ENCODE measurements at places on chromosomes 7 and 10.
A peak's percentile ranks its signal among the peaks of the same experiment; 100 is the strongest.

DNA sequence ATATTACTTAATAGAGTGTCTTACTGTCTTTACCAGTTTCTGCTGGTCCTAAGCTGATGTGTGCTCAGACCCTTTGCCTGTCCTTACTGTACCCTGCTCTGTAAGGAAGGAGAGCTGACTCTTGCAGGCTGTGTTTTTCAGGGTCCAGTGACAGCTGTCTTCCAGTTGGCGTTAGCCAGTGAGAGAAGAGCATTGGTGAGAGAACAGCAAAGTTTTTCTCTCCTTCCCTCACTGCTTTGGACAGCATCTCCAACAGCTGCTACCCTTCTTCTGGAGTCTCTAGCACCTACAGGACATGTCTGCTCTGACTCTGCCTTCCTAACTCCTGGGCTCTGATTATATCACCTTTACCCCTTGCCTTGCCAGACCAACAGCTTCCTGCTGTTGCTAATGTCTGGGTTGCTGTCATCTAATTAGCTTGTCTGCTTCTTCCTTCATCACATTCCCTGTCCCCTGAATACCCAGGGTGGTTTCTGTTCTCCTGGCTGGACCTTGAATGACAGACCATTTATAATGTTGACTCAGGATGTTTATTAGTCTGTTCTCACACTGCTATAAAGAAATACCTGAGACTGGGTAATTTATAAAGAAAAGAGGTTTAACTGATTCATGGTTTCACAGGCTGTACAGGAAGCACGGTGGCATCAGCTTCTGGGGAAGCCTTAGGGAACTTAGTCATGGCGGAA is 23.5 kb upstream of the PANK1 start:
- no peaks in the 10 kb centered on the region for H3K27me3 ChIP-seq
- no peaks in the 10 kb centered on the region for H3K36me3 ChIP-seq
- no peak overlapping the region for H3K27ac ChIP-seq
- DNase-seq, result no peak
- H3K4me3 ChIP-seq, result no peak overlapping the region
- 0 out of 2 replicates have a peak, but pooled peaks cover 3% of the 10 kb centered on the region for H3K4me1 ChIP-seq

DNA sequence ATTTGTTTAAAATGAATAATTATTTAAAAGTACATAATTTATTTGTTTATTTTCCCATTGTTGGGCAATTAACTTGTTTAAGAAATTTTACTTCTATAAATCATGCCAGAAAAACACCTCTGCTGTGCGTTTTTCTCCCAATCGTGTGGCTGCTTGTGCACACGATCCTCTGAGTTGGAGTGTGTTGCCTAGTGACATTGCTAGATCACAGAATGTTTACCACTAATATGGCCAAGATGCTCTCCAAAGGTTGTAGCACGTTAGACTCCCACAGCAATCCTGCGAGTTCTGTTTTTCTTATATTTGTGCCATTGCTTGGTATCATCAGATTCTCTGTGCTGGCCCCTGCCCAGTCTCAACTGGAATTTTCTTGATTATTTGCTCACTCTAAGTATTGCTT is 207.1 kb upstream of the ADCY1 start:
- H3K4me1 ChIP-seq, result no peaks in the 10 kb centered on the region
- H3K27me3 ChIP-seq, result no peaks in the 10 kb centered on the region
- no peak overlapping the region for H3K27ac ChIP-seq
- no peak for DNase-seq
- no peak overlapping the region for H3K4me3 ChIP-seq

GRCh38 chr10:21030091-21030490 is 133.0 kb upstream of the NEBL start:
- no peak for DNase-seq
- no peak overlapping the region for H3K27ac ChIP-seq
- no peak overlapping the region for H3K4me3 ChIP-seq
- H3K4me1 ChIP-seq, result no peaks in the 10 kb centered on the region

- no peak overlapping the region for H3K27ac ChIP-seq
- H3K4me3 ChIP-seq, result no peak overlapping the region
- no peaks in the 10 kb centered on the region for H3K4me1 ChIP-seq
- no peak for DNase-seq
These were observed 96.7 kb downstream of the HTR5A start for GRCh38 chr7:155166673-155167370.

- DNase-seq, result no peak
- H3K4me3 ChIP-seq, result peak overlapping the region; percentile 100
- H3K4me1 ChIP-seq, result peaks cover 35% of the 10 kb centered on the region
- H3K27me3 ChIP-seq, result no peaks in the 10 kb centered on the region
- peak overlapping the region; percentile 97 for H3K27ac ChIP-seq
These were observed 597 bp downstream of the SND1 start for GRCh38 chr7:127652333-127653248.

- H3K36me3 ChIP-seq, result no peaks in the 10 kb centered on the region
- H3K4me3 ChIP-seq, result no peak overlapping the region
- no peak overlapping the region for H3K27ac ChIP-seq
These were observed 5.1 kb upstream of the PCBD1 start for GRCh38 chr10:70893227-70894006.

- no peak overlapping the region for H3K4me3 ChIP-seq
- peaks cover 24% of the 10 kb centered on the region for H3K4me1 ChIP-seq
- peaks cover 100% of the 10 kb centered on the region for H3K27me3 ChIP-seq
These were observed 1.1 kb upstream of the HOXA3 start for GRCh38 chr7:27153526-27153925.

- H3K27ac ChIP-seq, result no peak overlapping the region
- H3K4me3 ChIP-seq, result no peak overlapping the region
- peaks cover 2% of the 10 kb centered on the region for H3K4me1 ChIP-seq
- DNase-seq, result no peak
- H3K27me3 ChIP-seq, result no peaks in the 10 kb centered on the region
These were observed 200.5 kb upstream of the IMMP2L start for GRCh38 chr7:111762799-111763198.

DNA sequence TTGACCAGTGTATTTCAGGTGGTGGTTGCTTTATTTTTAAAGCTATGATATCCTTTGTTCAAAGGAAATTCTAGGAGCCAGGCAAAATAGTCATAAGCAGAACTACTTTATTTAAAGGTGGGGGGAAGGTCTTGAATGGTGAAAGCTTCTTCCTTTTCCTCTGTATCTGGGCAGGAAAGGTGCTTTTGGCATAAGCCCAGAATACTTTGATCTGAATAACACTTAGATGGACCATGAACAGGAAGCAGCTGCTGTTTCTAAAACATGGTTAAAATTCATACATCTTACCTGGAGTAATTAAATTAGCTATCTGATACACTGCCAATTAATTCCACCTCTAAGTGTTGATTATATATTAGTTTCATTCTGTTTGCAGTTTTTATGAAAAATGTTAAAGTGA is 13.3 kb downstream of the ZNF804B start:
- H3K36me3 ChIP-seq, result no peaks in the 10 kb centered on the region
- H3K4me1 ChIP-seq, result no peaks in the 10 kb centered on the region
- no peak overlapping the region for H3K4me3 ChIP-seq
- no peaks in the 10 kb centered on the region for H3K27me3 ChIP-seq
- no peak overlapping the region for H3K27ac ChIP-seq
- DNase-seq, result no peak

GRCh38 chr7:66769833-66770512 is 29.4 kb downstream of the RABGEF1 start:
- no peak overlapping the region for H3K27ac ChIP-seq
- peaks cover 11% of the 10 kb centered on the region for H3K36me3 ChIP-seq
- H3K4me1 ChIP-seq, result peaks cover 5% of the 10 kb centered on the region

DNA sequence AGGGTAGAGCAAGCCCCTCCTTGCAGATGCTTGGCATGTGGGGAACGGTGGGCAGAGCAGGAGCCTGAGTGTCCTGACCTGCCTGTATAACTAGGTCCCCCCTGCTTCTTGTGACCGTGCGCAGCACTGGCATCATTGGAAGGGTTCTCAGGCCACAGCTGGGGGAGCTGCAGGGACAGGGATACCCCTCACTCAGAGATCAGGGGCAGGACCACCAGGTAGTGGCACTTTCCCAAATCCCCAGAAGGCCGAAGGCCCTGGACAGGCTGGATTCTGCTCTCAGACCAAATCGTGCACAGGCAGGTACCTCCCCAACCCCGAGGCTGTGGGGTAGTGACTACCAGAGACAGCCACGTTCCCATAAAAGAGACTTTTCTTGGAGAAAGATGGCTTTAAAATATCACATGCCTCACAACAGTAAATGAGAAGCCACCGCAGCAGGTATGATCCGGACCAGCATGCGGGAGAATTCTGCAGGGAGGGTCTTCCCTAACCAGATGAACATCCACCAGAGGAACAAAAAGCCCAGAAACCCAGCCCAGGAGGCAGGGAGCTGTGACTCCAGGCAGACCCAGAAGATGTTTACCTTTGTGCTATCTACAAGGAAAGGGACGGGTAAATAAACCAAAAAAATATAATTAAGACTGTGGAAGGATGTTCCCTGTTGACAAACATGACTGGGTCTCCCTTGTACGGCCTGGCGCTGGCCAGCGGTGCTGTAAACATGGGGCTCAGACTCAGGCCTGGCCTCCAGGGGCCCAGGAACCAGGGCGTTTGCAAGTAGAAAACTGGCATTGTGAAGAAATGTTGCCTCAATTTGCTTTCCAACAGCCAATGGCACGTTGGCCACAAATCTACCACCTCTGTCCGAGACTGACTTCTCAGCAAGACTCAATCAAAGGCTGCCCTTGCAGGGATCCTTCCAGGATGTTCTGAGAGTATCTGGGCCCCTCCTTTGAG is 180.0 kb downstream of the TNS3 start:
- H3K27ac ChIP-seq, result no peak overlapping the region
- peaks cover 14% of the 10 kb centered on the region for H3K4me1 ChIP-seq

DNA sequence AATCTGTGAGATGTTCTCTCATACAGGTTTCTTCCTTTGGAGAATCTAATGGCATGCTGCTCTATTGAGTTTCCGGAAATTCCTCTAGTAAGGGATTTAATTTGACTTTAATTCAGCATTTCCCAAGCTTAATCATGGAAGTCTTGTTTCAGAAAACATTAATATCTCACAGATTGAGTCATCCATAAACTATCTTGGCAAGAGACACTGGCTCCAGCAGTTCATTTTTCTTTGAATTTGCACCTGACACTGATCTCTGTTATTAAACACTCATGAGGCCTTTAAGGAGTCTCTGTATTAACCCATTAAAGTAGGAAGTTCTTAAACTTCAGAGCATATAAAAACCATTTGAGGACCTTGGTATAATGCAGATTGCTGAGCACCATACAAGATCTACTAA is 3.6 kb upstream of the ITGB8 start:
- H3K36me3 ChIP-seq, result no peaks in the 10 kb centered on the region
- H3K27ac ChIP-seq, result no peak overlapping the region
- H3K4me3 ChIP-seq, result no peak overlapping the region
- peaks cover 12% of the 10 kb centered on the region for H3K4me1 ChIP-seq

DNA sequence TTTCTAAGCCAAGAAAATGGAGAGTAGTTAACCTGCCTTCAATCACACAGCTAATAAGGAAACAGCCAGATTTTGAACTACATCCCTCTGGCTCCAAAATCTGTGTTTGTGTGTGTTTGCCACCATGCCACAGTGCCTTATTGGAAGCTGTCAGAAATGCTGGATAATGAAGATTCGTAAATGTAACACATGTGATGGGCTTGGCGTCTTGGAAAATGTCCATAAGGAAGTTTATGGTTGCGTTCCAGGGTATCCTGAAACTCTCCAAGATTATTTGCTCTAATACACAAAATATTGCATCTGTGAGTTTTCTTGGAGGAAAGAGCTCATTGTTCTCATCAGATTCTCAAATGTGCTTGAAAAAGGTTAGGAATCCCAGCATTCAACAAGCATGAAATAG is 22.7 kb downstream of the MYOF start:
- no peak overlapping the region for H3K4me3 ChIP-seq
- no peaks in the 10 kb centered on the region for H3K27me3 ChIP-seq
- H3K27ac ChIP-seq, result no peak overlapping the region
- no peaks in the 10 kb centered on the region for H3K36me3 ChIP-seq
- peaks cover 12% of the 10 kb centered on the region for H3K4me1 ChIP-seq

DNA sequence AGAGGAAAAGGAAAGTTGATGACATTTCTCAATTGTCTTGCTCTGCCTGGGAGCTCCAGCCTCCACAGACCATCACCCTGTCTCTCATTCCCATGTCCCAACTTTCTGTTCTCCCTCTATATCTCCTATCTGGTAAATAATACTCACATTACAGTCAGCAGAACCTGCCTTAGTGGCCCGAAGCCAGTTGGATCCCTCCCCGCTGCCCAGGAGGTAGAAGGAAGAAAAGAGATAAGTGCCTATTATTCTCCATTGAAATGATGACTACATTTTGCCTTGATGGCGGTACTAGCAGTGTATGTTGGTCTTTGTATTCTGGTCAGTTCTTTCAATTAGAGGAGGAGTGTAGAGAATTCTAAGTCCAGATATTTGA is 91.9 kb downstream of the CSTF2T start:
- H3K27ac ChIP-seq, result no peak overlapping the region
- H3K4me1 ChIP-seq, result peaks cover 14% of the 10 kb centered on the region

GRCh38 chr10:122248356-122249302 is 22.5 kb upstream of the BTBD16 start:
- H3K4me1 ChIP-seq, result peaks cover 2% of the 10 kb centered on the region
- no peak overlapping the region for H3K4me3 ChIP-seq
- peaks cover 32% of the 10 kb centered on the region for H3K36me3 ChIP-seq
- no peaks in the 10 kb centered on the region for H3K27me3 ChIP-seq
- DNase-seq, result no peak

GRCh38 chr7:141941075-141941474 is 5.7 kb downstream of the CLEC5A start:
- H3K4me3 ChIP-seq, result no peak overlapping the region
- H3K4me1 ChIP-seq, result no peaks in the 10 kb centered on the region
- no peaks in the 10 kb centered on the region for H3K27me3 ChIP-seq
- peaks cover 11% of the 10 kb centered on the region for H3K36me3 ChIP-seq
- H3K27ac ChIP-seq, result no peak overlapping the region

DNA sequence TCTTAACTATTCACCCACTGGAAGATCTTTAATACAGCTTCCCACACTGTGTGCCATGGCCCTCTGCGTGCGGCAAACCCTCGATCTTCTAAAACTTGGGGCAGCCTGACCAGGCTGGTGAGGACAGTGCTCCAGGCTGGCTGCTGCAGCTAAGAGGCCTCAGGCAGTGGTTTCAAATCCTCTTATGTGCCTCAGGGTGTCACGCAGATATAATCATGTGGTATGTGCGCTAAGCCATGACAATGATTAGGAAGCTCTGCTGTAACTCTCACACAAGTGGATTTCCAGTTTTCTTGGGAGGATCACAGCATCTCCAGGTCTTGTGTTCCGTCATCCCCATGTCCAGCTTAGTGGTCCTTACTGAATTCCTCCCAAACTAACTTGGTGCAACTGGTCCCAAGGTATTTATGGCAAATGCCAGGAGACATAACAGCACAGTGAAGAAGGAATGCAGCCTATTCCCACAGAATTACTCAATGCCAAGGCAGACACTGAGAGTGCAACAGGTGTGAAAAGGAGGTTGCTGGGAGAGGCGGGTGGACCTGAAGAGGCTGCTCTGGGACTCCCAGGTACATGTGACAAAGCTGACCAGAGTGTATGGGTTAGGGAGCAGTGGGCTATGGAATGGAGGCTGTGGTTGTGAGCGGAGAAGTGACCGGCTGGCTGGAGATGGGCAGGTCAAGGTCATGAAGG is 2.3 kb downstream of the HPS1 start:
- H3K27me3 ChIP-seq, result no peaks in the 10 kb centered on the region
- peak overlapping the region; percentile 6 for H3K4me3 ChIP-seq
- H3K36me3 ChIP-seq, result peaks cover 48% of the 10 kb centered on the region
- 0 out of 2 replicates have a peak, but pooled peaks cover 4% of the 10 kb centered on the region for H3K4me1 ChIP-seq
- no peak for DNase-seq

Measured in WTC11 (cell line).